MG63 (cell line): ENCODE measurements at places on chromosomes 12 and 14.

- DNase-seq, result no peak
These were observed 414.0 kb downstream of the SOX5 start for GRCh38 chr12:23535441-23535840.

- peak; percentile 77 for DNase-seq
These were observed at the start of gene SETD1B for GRCh38 chr12:121803861-121804416. Gene SETD1B, plus strand, starts transcription at chr12:121804009. Its CDS starts 729 bp downstream, at chr12:121804738.

DNA sequence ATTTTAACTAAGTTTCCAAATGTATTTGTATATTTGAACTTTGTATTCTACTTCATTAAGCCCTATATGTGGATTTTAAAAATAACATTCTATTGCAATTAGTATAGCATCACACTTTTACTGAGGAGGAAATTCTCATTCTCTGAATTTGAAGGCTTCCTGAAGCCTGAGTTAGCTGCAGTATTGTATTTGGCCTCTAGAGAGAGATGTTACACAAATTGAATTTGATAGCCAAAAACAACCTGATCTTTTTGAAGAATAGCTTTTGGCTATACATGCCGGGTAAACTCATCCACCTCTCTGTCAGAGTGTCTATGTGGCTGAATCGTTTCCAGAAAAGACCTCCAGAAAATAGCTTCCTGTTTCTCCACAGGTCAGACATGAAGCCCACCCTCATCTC lies 316.5 kb upstream of the OR4E1 start:
- no peak for DNase-seq

DNA sequence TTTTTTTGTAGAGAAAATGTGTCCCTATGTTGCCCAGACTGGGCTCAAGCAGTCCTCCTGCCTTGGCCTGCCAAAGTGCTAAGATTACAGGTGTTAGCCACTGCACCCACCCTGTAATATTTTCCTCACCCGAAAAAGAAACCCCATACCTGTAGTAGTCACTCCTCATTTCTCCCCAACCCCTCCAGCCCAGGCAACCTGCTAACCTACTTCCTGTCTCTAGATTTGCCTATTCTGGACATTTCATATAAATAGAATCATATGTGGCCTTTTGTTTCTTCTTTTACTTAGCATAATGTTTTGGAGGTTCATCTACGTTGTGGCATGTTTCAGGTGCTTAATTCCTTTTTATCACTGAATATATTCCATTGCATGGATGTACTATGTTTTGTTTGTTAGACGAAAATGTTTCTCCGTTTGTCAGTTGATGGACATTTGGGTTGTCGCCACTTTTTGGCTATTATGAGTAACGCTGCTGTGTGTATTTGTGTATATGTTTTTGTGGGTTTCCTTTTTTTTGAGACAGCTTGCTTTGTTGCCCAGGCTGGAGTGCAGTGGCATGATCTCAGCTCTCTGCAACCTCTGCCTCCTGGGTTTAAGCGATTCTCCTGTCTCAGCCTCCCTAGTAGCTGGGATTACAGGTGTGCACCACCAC lies 6.2 kb downstream of the ANKRD13A start:
- DNase-seq, result no peak

DNA sequence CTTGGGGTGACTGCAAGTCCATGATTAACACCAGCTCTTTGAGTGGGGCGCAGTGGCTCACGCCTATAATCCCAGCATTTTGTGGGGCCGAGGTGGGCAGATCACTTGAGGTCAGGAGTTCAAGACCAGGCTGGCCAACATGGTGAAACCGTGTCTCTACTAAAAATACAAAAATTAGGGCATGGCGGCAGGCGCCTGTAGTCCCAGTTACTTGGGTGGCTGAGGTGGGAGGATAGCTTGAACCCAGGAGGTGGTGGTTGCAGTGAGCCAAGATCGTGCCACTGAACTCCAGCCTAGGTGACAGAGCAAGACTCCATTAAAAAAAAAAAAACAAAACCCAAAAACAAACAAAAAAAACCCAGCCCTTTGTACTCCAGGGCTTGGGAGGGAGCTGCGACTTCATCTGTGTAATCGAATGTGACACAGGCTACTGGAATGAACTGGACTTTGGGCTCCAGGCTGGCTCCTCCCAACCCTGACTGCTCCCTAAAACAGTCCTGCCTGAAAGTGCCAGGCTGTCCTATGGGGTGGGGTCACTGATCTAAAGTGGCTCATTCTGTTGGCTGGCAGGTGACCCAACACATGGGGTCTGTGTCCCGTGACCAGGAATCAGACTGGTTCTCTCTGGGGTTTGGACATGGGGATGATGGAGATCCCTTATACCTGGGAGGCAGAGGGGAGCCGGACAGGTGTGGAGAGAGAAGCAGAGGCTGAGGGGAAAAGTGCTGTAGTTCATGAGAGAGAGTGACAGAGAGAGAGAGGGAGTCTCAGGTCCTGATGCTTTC lies 9.3 kb upstream of the C12orf43 start:
- no peak for DNase-seq

- DNase-seq, result no peak
These were observed 30.2 kb downstream of the BEGAIN start for GRCh38 chr14:100556936-100557505.

DNA sequence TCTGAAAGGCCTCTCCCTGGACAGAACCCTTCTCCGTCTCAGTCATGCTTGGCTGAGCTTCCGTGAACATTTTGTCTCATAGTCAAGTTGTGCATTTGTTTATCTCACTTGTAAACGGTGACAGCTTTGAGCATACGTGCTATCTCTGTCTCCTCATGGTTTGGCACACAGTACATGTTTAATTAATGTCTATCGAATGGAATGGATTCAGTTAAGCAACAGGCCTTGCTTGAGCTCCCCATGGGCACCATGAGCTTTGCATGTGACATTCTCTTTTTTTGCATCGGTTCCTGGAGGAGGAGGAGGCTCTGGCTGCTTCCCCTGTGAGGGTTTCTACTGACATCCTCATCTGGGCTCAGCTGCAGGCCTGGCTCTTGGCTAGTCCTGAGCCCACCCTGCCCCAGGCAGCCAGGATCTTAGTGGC lies 80.0 kb downstream of the PRIMA1 start:
- DNase-seq, result no peak

DNA sequence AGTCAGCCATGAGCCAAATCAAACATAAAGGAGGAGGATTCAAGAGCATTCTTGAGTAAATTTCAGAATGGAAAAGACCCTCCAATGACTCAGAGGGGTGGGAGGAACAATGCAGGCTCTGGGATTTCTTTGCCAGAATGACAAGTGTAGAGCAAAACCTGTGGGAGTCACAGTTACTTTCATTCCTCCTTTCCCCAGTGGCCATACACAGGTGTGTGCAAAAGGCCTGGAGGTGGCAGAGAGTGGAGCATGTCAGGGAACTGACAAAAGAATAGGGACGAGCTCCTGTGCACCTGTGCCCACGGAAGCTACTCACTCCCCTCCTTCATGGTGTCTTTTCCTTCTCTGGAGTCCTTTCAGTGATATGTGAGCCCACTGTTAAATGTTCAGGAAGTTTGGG lies 9.4 kb upstream of the CIPC start:
- DNase-seq, result no peak

DNA sequence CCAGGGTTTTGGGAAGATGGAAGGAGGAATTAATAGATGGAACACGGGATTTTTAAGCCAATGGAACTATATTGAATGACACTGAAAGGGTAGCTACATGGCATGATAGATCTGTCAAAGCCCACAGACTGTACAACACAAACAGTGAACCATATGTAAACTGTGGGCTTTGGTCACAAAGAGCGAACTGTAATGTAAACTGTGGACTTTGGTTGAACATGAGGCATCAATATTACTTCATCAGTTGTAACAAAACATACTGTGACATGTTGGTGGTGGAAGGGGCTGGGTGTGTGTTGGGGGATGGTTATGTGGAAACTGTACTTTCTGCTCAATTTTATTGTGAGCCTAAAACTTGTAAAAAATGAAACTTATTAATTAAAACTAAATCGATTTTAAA lies 210.6 kb upstream of the HMGA2 start:
- no peak for DNase-seq
